ENCODE measurements at places on chromosomes 16 and 17. TPM values are rescaled to one million over a fixed set of nuclear protein-coding genes. Genes with fewer than 3 reads are reported as not detected.

- DNase-seq: peak; percentile 79
Observed at GRCh38 chr17:71472809-71473789, 647.7 kb upstream of the SOX9 start.

DNA sequence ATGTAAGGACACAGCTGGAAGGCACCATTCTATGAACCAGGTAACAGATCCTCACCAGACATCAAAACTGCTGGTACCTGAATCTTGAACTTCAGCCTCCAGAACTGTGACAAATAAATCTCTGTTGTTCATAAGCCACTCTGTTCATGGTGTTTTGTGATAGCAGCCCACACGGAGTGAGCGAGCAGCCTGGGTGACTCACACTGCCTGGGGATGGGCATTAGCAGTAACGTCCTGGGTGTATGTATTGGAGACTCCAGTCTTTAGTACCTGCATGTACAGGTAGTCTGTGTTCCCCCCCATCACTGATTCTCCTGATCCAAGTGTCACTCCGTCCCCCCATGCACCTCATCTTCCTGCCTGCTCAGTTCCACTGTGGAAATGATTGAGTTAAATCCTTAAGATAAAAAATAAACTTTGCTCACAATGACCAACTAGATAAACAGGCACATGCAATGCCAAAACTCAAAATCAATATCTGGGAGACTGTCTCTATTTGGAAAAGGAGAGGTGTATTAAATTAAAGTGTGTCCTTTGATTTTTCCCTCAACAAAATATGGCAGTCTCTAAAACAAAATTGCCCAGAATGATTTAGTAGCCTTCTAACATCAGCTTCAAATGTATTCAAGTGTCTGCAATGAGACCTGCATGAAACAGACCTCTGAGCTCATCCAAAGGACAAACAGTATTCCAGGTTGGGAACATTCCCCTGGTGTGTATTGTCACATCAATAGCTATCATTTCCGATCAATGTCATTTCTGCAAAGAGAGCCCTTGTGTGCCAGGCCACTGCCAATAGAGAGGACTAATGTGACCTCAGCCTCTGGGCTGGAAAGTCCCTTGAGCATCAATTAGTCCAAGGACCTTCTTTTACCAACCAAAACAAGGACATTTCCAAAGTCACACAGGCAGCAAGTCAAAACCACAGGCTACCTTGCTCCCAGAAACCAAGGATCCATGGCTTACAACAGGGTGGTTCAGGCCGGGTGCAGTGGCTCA, 12.2 kb upstream of the VAT1L start:
- DNase-seq: peak; percentile 54

GRCh38 chr16:86683441-86684194, 105.3 kb downstream of the FOXL1 start:
- DNase-seq: no peak

- peak; percentile 90 for DNase-seq
Observed at GRCh38 chr17:32283745-32284201, 18.1 kb downstream of the RHBDL3 start.

GRCh38 chr16:74713876-74714275, 13.2 kb upstream of the MLKL start:
- DNase-seq: no peak

- DNase-seq: peak; percentile 85
Observed at GRCh38 chr17:83103200-83103942, 24.0 kb downstream of the METRNL start.

DNA sequence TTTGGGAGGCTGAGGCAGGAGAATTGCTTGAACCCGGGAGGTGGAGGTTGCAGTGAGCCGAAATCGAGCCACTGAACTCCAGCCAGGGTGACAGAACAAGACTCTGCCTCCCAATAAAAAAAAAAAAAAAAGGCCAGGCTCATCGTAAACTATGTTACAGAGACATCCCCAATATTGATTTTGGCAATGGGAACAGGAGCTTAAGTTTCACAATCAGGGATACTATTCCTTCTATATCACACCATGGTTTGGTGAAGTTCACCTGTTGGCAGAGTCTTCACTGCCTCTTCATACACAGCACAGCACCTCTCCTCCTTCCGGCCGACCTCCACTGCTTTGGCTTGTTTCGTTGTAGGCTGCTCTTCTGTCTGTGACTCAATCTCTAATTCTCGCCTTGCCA, 21.2 kb downstream of the UTP6 start:
- no peak for DNase-seq

DNA sequence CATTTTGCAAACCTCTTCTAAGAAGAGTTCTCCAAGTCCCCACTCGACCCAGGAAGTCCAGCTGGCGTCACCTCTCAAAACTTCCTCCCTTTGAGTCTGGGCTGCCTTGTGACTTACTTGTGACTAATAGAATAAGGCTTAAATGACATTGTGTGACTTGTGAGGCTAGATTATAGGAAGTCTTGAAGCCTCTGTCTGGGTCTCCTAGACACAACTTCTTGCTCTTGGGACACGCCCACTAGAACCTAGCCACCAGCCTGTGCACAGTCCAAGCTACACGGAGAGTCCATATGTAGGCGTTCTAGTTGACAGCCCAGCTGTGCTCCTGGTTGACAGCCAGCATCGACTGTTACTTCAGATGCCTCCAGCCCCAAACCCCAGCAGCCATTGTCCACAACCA, 66.7 kb upstream of the TANC2 start:
- no peak for DNase-seq

DNA sequence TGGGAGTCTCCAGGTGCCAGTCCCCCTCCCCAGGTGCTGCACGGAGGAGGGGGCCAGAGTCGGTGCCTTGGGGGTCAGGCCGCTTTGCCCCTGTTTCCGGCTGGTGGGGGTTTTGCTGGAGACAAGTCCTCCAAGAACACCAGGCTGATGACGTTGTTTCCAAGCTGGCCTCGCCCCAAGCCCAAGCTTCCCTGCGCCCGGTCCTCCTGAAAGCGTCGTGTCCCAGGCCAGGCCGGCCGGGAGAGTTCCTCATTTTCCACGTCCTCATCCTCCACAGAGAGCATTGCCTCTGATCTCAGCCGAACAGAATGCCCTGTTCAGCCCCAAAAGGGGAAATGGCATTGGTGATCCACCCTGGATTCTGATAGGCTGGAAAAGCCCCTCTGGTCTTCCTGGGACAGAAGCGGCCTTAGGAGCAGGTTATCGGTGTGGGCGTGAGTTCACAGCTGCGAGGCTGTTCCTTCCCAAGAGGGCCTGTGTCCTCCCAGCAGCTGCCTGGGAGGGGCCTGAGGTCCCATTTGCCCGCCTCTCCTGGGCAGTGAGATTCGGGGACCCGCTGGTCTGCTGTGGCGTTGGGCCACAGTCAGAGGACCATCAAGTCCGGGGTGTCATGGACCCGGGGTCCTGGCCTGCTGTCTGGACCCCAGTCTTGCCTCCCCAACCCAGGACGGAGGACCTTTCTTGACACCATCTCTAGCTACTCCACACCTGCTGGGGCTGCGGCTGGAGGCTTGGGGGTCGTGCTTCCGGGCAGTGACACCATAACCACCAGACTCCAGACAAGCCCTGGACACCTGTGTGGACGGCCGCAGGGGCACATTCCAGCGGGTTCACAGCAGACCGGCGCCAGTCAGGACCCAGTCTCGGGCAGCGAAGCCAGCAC, 7.1 kb downstream of the SOX8 start:
- no peak for DNase-seq

- no peak for DNase-seq
Observed at GRCh38 chr17:18964550-18964949, 12.6 kb downstream of the SLC5A10 start.

DNA sequence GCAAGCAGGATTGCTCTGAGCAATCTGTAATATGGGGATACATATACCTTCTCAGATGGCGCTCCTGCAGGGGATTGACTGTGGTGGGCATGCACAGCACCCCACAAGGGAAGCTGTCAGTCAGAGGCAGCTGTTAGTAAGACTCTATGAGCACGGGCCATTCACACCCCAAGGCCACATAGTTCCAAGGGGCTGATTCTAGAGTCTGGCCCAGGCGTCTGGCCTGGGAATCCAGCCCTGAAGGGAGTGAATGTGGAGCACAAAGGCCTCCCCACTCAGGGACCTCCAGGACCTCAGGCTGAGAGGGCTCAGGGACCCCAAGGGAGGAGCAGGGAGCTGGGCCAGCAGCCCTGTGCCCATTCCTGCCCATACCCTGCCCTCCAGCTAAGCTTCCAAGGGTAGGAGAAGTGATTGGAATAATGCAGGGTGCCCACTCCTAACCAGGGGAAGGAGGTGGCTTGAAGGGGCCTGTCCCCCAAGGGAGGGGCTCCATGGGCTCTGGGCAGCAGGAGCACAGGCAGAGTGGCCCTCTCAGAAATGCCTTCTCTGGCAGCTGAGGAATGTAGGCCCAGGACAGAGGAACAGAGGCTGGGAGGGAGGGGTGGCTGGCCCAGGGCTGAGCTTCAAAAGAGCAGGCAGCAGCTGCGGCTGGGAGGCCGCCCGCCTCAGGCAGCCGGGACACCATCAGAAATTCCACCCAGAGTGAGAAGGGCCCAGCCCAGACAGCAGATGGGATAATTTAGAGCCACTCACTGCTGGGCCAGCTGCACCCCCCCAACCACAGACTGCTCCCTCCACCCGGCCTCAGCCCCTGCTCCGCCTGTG, 48.9 kb upstream of the MRPS23 start:
- peak; percentile 54 for DNase-seq

DNA sequence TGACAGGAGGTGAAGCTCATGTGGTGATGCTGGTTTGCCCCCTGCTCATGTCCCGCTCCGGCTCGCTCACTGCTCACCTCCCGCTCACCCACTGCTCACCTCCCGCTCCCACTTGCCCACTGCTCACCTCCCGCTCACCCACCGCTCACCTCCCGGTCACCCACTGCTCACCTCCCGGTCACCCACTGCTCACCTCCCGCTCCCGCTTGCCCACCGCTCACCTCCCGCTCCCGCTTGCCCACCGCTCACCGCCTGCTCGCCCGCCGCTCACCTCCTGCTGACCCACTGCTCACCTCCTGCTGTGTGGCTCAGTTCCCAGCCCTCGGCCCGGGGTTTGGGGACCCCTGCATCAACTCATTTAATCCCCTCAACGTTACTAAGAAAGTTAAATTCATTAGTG, 39.1 kb upstream of the SHISA9 start:
- DNase-seq: no peak

Gene PPM1D
- total RNA-seq: 7.8 TPM

Gene ST6GALNAC2
- 1.4 TPM for total RNA-seq

Gene OMG
- total RNA-seq: not detected

Gene ST6GALNAC1
- not detected for total RNA-seq

Gene SPNS3
- total RNA-seq: not detected

Gene TP53
- 26.2 TPM for total RNA-seq

Gene ZNF646
- total RNA-seq: 12.8 TPM
